DMS153 (cell line): ENCODE measurements at places on chromosomes 12 and 14.

DNA sequence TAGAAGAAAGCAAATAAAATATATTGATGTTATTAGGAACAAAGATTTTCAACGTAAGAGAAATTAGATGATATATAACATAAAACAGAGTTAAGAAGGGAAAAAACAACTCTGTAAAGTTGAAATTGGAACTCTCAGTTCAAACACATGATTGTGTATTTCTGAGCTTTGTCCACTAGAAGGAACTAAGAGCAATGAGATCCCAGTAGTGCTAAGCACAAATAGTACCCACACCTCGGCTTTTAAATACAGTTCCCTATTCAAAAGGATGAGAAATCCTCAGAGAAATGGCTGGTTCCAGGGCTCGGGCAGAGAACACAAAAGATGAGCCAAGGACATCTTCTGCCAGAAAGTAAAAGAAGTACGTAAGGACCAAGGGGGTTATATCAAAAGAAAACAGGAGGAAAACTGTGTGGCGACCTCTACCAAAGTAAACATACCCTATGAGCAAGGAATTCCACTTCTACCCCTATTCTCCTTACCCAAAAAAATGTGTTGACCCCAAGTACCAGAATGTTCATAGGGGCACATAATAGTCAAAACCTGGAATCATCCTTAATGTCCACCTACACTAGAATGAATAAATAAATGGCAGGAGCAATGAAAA lies 96.6 kb downstream of the SPTSSA start:
- no peak for DNase-seq

DNA sequence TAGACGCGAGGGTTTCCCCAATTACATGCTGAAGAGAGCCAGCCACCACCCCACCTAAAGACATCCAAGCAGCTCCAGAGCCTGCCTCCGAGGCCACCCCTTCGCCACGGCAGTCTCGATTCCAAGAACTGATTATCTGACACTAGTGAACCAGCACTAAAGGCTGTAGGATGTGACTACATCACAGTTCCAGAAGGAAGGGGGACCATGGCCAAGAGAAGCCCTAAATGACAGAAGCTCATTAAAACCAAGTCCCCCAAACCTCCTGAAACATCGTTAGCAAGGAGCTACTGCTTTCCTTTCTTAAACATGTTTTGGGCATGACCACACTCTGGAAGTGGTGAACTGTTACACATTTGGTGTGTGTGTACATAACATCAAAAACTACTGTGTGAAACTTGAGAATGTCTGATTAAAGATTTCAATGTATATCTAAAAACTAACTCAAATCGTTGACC lies 88.2 kb downstream of the DUSP16 start:
- no peak for DNase-seq

DNA sequence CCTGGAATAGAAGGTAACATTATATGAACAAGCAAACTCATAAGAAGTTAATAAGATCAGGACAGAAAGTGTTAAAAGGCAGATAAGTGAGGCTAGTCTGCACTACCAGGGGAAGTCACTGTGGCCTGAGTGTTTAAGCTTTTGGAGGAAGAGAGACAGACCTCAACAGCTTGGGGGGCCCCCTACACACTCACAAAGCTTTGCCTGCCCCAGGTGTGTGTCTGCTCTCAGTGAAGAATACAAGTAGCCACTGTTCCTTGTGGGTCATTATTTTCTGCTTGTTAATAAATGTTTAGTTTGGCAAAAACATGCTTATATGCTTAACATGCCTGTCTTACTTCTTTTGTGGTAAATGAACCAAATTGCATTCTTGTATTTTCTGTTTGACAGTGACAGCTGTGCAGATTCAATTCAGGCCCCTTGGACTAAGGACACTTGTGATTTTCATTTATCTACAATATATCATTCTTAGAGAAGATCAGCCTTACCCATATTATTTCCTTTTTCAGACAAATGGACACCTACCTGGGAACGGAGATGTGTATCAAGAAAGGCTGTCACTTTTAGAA lies 50.7 kb upstream of the C12orf71 start:
- DNase-seq = no peak

- DNase-seq = no peak
Measured at GRCh38 chr14:100540926-100541620, 46.1 kb downstream of the BEGAIN start.

GRCh38 chr12:110934093-110934852 lies 13.9 kb upstream of the MYL2 start:
- no peak for DNase-seq

GRCh38 chr14:78614593-78614992 lies 444.4 kb downstream of the NRXN3 start:
- DNase-seq = no peak

GRCh38 chr12:3076730-3077571 lies at the start of gene TSPAN9:
TSPAN9 (plus strand) TSS chr12:3077379; CDS start chr12:3201194, 123,815 bp downstream.
- peak; percentile 41 for DNase-seq

DNA sequence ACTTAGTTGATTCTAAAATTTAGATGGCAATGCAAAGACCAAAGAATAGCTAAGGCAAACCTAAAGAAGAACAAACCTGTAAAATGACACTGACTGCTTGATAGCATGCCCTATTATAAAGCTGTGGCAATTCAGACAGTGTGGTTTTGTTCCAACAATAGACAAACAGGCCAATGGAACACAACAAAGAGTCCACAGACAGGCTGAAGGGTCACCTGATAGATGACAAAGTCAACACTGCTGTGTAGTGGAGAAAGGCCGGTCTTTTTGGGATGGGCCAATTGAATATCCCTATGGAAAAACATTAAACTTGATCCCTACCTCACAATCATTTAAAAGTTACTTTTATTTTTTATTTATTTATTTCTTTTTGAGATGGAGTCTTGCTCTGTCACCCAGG lies 33.8 kb upstream of the SLC25A3 start:
- DNase-seq = no peak

DNA sequence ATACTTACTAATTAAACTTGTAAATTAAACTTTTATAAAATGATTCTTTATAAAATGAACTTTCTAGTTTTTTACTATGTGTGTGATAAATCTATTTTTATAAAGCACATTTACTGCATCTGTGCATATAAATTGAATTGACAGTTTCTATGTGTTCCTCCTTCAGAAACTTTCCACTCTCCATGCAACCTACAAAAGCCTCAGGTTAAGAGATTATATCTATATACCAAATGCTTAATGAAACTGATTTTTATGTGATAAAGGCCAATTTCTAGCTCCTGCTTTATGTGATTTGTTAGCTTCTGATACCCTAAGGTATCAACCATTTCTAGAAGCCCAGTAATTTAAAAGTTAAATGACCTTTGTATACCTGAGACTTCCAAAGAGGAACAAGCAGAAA lies 174.0 kb downstream of the SRGAP1 start:
- DNase-seq = no peak

- DNase-seq = no peak
Measured at GRCh38 chr14:20197459-20197858, 6.8 kb downstream of the OR11G2 start.

DNA sequence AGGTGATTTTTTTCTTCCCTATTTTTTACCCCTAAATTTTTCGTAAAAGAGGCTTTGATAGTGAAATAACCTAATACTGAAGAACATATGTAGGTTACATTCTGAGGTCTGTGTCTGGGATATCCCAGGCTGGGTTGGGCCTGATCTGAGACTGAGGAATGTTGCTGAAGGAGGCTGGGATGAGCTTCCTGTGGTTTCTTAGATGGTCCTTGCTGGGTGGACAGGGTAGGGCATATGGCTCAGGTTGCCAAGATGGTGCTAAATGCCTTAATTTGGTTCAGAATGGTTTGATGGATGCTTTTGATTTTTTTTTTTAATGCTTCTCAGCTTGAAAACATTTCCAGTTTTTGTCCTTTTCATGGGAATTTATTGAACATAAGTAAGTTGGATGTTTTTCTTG lies 124.6 kb upstream of the PMCH start:
- no peak for DNase-seq

GRCh38 chr12:52436000-52436827 lies 2.0 kb upstream of the KRT75 start:
- no peak for DNase-seq

DNA sequence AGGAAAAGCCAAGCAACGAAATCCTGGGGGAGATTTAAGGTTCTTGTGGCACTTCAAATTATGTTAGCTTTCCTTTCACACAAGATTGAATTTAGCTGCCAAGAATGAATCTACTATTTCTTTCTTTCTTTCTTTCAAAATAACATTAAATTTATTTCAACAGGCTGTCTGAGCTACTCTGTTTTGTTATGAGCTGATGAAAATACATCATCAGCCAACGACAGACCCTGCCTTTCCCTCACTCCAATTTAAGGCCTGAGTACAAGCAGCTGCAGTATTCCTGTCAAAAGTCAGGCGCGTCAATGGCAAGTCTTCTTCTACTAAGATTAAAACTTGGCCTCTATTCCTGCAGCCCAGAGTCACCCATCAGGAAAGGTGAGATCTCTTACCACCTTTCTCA lies 347.7 kb upstream of the FLRT2 start:
- DNase-seq = no peak

GRCh38 chr12:83641789-83642188 lies 955.1 kb downstream of the TMTC2 start:
- no peak for DNase-seq

GRCh38 chr12:111886662-111887545 lies 44.9 kb downstream of the MAPKAPK5 start:
- DNase-seq = no peak

- DNase-seq = no peak
Measured at GRCh38 chr12:57935331-57935730, 6.0 kb upstream of the ATP23 start.

DNA sequence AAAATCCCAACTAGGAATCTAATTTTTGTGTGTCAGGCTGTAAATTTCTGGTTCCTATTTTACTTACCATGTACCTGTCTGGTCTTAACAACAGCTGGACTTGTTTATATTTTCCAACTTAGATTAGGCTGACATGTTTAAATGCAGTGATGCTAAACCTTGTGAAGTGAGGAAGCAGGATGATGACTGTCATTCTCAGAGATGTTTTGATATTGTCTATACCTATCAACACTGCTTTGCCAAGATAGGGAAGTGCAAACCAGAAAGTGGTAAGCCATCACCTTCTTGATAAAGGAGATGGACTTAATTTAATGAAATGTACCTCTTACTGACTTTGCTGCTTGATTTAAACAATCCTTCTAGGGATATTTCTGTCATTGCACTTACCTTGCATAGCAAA lies 2.1 kb downstream of the BICD1 start:
- DNase-seq = no peak

GRCh38 chr12:70948236-70948975 lies 27.9 kb upstream of the PTPRR start:
- DNase-seq = no peak

DNA sequence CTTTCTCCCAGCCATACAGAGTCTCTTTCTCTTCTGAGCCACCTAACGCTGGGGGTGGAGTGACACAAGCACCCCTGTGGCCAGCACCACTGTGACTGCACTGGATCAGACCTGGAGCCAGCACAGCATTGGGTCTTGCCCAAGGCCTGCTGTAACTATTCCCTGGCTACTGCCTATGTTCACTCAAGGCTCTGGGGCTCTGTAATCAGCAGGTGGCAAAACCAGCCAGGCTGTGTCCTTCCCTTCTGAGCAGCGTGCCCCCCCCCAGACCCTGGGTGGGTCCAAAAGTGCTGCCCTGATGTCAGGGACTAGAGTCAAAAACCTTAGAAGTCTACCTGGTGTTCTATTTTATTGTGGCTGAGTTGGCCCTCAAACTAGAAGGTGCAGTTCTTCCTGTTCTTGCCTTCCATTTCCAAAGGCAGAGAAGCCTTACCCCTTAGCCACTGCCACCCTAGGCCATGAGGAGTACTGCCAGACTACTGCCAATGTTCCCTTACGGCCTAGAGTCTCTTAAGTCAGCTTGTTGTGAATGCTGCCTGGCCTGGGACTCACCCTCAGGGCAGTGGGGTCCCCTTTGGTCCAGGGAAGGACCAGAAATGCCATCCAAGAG lies 49.9 kb downstream of the PELI2 start:
- no peak for DNase-seq

- no peak for DNase-seq
Measured at GRCh38 chr12:93960521-93960920, 187.9 kb upstream of the PLXNC1 start.

DNA sequence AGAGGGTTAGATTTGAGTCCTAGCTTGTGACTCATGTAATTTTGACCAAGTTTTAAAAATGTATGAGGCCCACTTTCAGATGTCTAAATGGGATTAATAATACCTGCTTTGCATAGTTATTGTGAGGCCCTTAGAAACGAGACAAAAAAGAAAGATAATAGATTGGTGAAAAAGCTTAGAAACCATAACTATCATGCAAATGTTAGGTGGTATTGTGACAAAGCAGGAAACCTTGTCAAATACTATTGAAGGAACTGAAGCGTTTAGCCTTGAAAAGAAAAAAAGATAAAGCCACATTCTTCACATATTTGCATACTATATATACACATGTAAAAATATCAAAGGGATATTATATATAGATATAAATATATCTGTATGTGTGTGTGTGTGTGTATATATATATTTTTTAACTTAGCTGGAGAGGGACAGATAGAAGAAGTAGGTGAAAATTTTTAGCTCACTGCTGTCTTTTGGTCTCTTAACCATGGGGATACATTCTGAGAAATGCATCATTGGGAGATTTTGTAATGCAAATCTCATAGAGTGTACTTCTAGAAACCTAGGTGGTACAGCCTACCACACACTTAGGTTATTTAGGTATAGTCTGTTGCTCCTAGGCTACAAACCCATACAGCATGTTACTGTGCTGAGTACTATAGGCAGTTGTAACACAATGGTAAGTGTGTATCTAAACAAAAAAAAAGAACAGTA lies 270.3 kb downstream of the CCDC91 start:
- DNase-seq = no peak
